WTC11 (cell line): ENCODE measurements at places on chromosomes 3 and 15. TPM values are rescaled to one million over a fixed set of nuclear protein-coding genes. Genes with fewer than 3 reads are reported as not detected.

TMCC1 gene
- total RNA-seq: 20.6 to 29.3 TPM (median 23.6 TPM) in 3 replicates

SYNPR gene
- total RNA-seq: 0.78 to 1.4 TPM (median 0.85 TPM) in 3 replicates

ITIH1 gene
- 0.26 to 0.69 TPM (median 0.50 TPM) in 3 replicates for total RNA-seq

HRH1 gene
- 0.05 TPM in 1 of 3 replicates, not detected in the others for total RNA-seq

C3orf22 gene
- total RNA-seq: not detected in 3 replicates

RHOV gene
- 5.0 to 5.4 TPM (median 5.1 TPM) in 3 replicates for total RNA-seq

PLCL2 gene
- total RNA-seq: 9.1 to 11.8 TPM (median 10.4 TPM) in 3 replicates

CATSPER2 gene
- 2.5 to 3.2 TPM (median 2.5 TPM) in 3 replicates for total RNA-seq

AHSG gene
- 1.5 to 1.9 TPM (median 1.8 TPM) in 3 replicates for total RNA-seq

DNA sequence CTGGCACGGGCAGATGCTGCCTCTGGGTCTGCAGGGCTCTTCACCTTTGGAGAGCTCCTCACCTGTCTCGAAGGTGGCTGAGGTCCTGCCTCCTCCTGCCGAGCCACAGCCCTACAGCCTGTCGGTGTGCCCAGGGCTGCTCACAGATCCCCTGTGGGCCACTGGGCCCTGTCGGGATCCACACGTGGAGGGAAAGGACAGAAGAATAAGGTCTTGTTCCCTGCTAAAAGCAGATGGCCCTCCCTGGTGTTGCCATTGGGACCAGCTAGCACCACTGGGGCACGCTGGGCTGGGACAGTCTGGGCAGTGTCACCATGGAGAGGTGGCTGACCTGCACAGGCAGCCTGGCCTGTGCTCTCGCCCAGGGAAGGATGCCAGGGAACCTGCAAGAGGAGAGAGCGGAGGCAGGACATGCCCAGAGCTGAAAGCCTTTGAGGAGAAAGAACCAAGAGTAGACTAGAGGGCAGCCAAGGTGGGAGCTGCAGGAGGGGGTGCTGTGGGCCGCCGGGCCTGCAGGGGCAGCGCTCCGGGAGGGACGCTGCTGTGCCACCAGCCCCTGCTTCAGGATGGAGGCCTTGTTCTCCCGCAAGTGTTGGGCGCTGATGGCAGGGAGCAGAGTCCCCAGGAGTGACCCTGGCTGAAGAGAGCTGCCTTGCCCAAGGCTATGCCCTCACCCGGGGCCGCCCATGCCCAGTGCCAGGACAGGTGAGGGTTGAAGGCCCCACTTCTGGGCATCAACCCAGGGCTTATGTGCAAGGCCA, 210.2 kb downstream of the XXYLT1 start:
- DNase-seq: no peak

DNA sequence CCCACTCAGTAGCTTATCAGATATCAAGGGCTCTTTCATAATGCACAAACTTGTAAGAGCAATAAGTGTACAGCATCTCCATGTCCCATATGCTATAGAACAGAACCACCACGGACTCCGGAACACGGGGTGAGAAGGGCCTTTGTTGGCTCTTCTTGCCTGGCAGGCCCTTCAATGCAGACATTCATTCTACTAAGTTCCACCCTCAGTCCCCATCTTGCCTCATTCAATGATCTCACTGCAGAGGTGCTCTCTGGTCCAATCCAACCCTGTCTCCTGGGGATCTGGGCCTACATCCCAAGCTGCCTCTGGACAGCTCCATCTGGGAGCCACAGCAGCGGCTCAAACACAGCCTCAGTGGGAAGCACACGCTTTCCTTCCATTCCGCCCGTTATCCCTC, 16.8 kb downstream of the HACD2 start:
- DNase-seq: no peak

GRCh38 chr15:71566226-71566625, 244.1 kb upstream of the NR2E3 start:
- DNase-seq: no peak

GRCh38 chr15:67085818-67086636, 20.6 kb downstream of the SMAD3 start:
- no peak for DNase-seq

- DNase-seq: no peak
These were observed 258.9 kb downstream of the UACA start for GRCh38 chr15:70504299-70504951.

DNA sequence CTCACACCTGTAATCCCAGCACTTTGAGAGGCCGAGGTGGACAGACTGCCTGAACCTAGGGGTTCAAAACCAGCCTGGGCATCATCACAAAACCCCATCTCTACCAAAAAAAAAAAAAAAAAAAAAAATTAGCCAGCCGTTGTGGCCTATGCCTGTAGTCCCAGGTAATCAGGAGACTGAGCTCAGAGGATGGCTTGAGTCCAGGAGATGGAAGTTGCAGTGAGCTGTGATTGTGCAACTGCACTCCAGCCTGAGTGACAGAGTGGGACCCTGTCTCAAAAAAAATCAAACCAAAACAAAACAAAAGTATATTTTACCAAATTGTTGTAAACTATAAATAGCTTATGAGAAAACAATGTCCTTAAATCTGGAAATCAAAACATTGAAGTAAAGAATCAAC, 34.7 kb upstream of the UBP1 start:
- no peak for DNase-seq

GRCh38 chr15:76730262-76730661, 174.9 kb downstream of the SCAPER start:
- no peak for DNase-seq

DNA sequence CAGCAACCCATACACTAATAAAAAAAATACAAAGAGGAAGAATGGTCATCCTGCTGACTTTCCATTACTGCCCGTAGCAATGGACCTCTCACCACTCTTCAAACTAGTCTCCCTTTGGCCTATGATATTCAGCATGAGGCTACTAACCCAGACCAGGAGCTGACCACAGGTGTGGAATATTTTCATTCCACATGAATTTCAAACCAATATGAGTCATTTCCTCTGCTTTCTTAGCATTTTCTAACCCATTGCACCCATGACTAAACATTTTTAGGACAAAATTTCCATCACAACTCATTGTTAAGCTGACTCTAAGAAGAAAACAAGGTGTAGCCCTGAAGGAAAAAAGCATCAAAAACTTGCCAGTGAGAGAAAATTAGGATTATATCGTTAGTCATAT, 34.0 kb upstream of the ZPLD1 start:
- DNase-seq: no peak

- DNase-seq: no peak
These were observed 58.5 kb downstream of the RPL22L1 start for GRCh38 chr3:170811515-170811914.

- DNase-seq: no peak
These were observed 855.9 kb downstream of the MCTP2 start for GRCh38 chr15:95087253-95087609.

- DNase-seq: no peak
These were observed 4.5 kb downstream of the NOX5 start for GRCh38 chr15:69018951-69019350.

DNA sequence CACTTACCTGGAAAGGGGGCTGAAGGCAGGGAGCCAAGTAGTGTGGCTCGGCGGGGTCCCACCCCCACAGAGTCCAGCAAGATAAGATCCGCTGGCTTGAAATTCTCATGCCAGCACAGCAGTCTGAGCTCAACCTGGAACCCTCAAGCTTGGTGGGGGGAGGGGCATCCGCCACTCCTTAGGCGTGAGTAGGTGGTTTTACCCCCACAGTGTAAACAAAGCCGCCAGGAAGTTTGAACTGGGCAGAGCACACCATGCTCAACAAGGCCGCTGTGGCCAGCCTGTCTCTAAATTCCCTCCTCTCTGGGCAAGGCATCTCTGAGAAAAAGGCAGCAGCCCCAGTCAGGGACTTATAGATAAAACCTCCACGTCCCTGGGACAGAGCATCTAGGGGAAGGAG, 156.3 kb downstream of the KBTBD8 start:
- peak; percentile 32 for DNase-seq

DNA sequence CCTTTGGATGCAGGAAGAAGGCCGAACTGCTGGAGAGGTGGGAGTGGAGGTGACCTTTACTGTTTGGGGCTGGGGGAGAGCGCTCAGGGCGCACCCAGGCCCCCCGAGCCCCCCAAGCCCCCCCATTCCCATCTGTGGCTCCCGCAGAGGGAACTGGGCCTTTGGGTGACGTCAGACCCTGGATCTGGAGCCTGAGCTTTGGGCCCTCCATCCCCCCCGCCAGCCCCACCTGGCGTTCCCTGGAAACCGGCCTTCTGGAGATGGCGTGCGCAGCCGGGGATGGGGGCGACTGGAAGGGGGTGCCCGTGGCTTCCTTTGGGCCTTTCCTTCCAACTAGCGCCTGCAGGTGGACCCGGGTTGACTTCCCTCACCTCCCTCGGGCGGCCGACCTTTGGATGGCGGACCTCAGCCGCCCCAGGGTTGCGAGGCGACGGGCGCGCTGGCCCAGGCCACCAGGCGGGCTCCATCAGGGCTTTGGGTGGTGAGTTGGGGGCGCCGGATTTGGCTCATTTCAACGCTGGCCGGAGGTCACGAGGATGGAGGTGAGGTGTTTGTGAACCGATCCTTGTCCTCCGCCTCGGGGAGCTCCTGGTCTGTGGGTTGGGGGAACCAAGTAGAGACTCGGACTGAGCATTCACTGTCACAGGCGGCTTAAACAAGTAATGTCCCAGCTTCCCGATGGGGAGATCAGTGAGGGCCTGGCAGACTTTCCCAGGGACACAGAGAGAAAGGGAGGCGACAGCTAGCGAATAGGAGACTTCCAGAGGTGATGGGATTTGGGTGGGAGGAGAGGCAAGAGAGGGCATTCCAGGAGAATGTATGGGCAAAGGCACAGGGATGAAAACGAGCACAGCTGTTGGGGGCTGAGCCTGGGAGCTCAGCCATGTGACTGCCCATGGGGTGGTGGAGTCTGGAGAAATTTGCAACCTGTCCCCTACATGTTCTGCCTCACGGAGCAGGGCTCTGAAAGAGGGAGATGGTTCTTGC, 709 bp downstream of the SCAMP5 start:
- peak; percentile 59 for DNase-seq

DNA sequence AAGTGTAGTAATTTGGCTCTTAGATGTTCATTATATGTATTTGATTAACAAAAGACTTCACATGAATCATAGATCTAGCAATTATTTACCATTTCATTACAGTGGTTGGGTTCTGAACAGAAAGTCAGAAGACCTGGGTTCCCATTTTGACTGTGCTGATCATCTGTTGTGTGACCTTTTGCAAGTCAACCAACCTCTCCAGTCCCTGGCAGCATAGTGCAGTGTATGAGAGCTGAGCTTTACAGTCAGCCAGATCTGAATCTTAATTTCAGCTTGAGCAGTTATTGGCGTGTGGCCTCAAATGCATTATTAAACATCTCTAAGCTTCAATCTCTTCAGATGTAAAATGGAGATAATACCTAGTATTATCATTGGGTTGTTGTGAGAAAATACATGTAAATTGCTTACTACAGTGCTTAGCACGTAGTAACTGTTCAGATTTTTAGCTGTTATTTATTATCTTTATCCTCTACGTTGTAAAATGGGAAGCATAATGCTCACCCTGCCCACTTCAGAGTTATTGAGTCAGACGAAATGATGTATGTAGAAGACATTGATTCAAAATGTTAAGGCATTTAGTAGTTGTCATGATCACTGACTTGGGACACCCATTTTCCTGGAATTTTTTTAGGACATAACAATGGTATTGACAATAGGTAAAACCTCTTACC, 104.0 kb downstream of the KLHL25 start:
- DNase-seq: no peak

GRCh38 chr3:44885618-44886017, 11.2 kb downstream of the TGM4 start:
- DNase-seq: no peak

GRCh38 chr15:52351206-52351908, 55.8 kb upstream of the MYO5C start:
- DNase-seq: no peak

- DNase-seq: no peak
These were observed 2.4 kb upstream of the MESD start for GRCh38 chr15:80992006-80992405.

GRCh38 chr3:176375519-176375918, 821.8 kb downstream of the TBL1XR1 start:
- DNase-seq: no peak

DNA sequence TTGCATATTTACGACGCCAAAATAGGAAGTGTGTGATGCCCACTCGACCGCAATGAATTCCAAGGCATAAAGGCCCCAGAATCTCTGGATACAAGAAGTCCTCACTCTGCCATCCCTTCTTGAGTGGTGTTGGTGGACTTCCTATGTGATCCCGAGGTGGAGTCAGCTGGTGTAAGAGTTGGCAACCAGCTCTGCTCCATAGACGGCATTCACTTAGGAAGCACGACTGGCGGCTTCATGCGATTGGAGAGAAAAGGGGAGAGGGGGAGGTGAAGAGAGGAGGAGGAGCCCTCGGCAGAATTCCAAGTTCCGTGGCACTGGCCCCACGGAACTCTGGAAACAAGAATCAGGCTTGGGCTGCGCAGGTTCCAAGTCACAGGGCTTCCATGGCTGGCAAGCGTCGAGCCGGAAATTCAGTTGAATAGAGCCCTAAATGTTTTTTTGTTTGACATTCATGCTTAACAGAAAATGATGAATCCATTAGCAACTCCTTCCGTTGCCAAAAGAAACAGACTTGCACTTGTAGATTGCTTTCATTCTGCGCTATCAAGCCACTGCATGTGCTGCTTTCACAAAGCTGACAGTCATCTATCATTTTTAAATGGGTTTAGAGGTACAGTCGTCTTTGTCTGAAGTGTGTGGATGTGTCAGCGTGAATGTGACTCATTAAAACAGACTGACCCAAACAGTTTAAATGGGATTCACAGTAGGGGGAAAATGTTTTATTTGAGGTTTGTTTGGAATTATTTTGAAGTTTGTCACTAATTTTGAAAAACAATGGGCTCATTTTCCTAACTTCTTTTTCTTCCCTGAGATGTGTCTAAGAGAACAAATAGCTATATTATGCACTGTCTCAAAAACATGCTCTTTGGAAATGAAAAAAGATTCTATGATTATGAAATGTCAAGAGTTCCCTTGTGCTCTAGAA, 428.3 kb upstream of the ATP11B start:
- no peak for DNase-seq

DNA sequence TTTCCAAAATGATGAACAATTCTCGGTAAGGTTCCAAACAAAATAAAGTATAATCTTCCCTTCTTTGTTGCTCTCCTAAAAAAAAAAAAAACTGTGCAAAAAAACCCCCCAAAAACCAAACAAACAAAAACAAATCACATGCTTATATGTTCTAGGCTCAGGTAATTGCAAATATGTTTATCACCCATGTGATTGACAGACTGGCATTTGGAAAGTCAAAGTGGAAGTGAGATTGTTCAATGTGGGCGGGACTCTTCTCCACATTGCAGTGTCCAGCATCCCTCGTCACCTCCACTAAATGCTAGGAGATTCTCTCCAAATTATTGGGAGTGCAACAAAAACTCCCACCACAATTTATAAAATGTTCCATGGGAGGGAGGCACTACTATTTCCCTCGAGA, 57.6 kb upstream of the CACNA1D start:
- DNase-seq: no peak

- DNase-seq: no peak
These were observed 8.9 kb downstream of the DUSP7 start for GRCh38 chr3:52047295-52047960.

DNA sequence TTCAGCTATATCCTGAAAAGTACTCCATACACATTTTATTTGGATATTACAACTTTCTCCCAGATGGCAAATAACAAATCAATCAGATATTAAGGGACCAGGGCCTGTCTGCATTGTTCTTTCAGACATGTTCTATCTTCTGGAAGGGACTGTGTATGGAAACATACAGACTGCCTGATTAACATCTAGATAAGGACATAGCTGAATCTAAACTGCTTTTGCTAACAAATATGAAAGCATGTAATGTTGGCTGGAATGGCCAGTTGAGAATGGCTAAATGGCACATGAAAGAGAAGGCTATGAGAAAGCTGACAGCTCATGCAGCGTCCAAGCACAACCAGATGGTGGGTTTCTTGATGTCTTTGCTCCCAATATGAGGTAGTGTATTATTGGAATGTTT, 149.4 kb downstream of the CFAP20DC start:
- DNase-seq: no peak
